ENCODE measurements at places on chromosomes 5 and 9. TPM values are rescaled to one million over a fixed set of nuclear protein-coding genes. Genes with fewer than 3 reads are reported as not detected.

The GRIN3A gene
- total RNA-seq = not detected

The SPINK7 gene
- not detected for total RNA-seq

The SPAG8 gene
- 1.5 TPM for total RNA-seq

The C9orf50 gene
- total RNA-seq = under 0.01 TPM

The SPOCK1 gene
- total RNA-seq = 53.9 TPM

Measured in bronchial smooth muscle cell (primary cell).